WTC11 (cell line): ENCODE measurements at places on chromosomes 4 and X.
A peak's percentile ranks its signal among the peaks of the same experiment; 100 is the strongest.

DNA sequence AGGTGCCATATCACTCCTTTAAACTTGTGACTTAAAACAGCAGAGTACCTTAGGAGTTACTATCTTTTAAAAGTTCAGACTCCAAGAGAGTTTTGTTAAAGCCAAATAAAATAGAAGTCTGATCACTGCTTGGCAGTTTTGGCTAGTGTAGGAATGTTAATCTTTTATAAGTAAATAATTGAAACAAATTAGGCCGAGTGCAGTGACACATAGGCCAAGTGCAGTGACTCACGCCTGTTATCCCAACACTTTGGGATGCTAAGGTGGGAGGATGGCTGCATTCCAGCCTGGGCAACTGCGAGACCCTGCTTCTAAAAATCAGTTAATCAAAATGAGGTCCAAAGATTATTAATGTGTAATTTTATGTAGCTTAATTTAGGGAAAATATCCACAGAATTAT lies 37.2 kb downstream of the WDR44 start:
- H3K36me3 ChIP-seq: peaks cover 2% of the 10 kb centered on the region; the same call in 1 of the 2 replicates
- H3K27me3 ChIP-seq: no peaks in the 10 kb centered on the region
- no peak overlapping the region for H3K4me3 ChIP-seq
- H3K4me1 ChIP-seq: no peaks in the 10 kb centered on the region
- DNase-seq: no peak

DNA sequence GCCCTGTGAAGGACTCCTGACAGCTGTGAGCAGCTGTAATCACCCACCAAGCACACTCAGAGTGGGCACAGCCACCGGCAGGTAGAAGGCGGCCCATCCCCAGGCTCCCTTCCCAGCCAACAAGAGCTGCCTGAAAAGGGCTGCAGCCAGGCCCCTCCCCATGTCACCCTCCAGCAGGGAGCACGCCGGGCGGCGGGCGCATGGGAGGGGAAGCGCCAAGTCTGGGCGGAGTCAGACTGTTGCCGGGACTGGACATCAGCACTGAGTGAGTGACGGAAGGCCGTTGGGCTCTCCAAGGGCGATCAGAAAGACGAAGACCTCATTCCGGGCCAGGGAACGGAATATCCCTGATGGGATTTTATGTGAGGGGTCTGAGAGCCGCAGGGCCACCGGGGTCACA lies 82.1 kb downstream of the PPP2R2C start:
- no peak overlapping the region for H3K27ac ChIP-seq
- DNase-seq: no peak
- H3K4me3 ChIP-seq: no peak overlapping the region
- no peaks in the 10 kb centered on the region for H3K36me3 ChIP-seq

DNA sequence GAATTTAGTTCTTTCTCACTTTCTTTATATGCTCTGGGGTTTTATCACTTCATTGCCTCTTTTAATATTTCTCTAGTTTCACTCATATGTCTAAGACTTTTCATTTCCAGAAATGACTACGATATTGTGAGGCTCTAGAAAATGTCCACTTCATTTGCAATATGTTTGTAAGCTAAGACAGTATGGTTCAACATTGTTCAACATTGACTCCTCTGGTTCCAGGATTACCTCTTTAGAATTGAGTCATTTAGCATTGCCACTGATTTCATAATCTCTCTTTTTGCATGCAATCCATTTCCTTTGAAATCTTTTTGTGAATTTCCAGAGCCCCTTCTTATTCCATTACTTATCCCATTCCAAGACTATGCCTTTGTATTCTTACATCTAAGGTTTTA lies 32.3 kb downstream of the BBS12 start:
- H3K4me3 ChIP-seq: no peak overlapping the region
- H3K36me3 ChIP-seq: no peaks in the 10 kb centered on the region
- H3K4me1 ChIP-seq: peaks cover 46% of the 10 kb centered on the region
- H3K27me3 ChIP-seq: no peaks in the 10 kb centered on the region
- DNase-seq: no peak
- H3K27ac ChIP-seq: peak overlapping the region; percentile 2; the same call in 1 of the 2 replicates

DNA sequence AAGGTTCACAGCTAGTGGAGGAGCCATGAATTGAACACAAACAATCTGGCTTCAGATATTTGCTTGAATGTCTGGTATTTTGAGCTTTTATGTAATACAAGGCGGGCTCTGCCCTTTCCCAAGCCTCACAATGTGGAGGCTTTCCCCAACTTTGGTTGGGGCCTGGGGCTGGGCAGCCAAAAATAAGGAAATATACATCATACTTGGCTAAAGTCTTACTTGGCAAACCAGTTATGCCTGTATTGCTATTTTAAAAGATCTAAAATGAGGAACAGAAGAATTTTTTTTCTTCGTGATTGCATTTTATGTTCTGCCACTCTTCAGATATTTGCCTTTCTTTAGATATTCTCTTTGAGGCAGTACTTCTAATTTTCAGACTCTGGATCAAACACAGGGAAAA lies 26.1 kb downstream of the ARFIP1 start:
- no peak overlapping the region for H3K4me3 ChIP-seq
- peaks cover 56% of the 10 kb centered on the region for H3K4me1 ChIP-seq
- no peak for DNase-seq
- H3K36me3 ChIP-seq: peaks cover 8% of the 10 kb centered on the region
- H3K27ac ChIP-seq: no peak overlapping the region

DNA sequence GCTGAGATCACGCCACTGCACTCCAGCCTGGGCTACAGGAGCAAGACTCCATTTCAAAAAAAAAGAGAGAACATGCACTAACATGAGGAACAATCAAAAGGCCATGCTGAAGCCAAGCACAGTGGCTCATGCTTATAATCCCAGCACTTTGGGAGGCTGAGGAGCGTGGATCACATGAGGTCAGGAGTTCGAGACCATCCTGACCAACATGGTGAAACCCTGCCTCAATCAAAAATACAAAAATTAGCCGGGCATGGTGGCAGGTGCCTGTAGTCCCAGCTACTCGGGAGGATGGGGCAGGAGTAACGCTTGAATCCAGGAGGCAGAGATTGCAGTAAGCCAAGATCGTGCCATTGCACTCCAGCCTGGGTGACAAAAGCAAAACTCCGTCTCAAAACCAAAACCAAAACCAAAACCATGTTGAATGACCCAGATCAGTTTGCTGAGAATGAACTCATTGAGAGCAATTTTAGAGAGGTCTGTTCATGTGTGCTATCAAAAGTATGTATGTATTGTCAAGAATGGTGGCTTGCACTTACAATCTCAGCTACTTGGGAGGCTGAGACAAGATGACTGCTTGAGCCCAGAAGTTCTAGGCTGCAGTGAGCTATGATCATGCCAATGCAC lies 44.8 kb downstream of the PDS5A start:
- DNase-seq: no peak
- no peaks in the 10 kb centered on the region for H3K27me3 ChIP-seq
- peak overlapping the region; percentile 74 for H3K27ac ChIP-seq
- no peak overlapping the region for H3K4me3 ChIP-seq
- peaks cover 35% of the 10 kb centered on the region for H3K4me1 ChIP-seq
- H3K36me3 ChIP-seq: peaks cover 9% of the 10 kb centered on the region

DNA sequence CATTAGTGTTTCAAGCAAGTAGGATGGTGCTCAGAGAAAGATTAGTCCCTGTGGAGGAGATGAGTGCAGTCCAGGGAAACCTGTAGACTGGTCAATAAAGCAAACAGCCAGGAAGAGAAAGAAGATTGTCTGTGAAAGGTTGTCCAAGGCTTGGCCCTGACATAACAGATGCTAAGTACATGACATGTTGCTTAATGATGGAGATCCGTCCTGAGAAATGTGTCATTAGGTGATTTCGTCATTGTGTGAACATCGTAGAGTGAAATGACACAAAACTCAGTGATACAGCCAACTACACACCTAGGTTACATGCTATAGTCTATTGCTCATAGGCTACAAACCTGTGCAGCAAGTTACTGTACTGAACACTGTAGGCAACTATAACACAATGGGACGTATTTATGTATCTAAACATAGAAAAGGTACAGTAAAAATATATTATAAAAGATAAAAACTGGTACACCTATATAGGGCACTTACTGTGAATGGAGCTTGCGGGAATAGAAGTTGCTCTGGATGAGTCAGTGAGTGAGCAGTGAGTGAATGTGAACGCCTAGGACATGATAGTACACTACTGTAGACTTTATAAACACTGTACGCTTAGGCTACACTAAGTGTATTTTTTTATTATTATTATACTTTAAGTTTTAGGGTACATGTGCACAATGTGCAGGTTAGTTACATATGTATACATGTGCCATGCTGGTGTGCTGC lies 9.0 kb upstream of the PRSS48 start:
- no peak for DNase-seq
- H3K27me3 ChIP-seq: no peaks in the 10 kb centered on the region
- peaks cover 12% of the 10 kb centered on the region for H3K36me3 ChIP-seq
- H3K4me3 ChIP-seq: no peak overlapping the region

DNA sequence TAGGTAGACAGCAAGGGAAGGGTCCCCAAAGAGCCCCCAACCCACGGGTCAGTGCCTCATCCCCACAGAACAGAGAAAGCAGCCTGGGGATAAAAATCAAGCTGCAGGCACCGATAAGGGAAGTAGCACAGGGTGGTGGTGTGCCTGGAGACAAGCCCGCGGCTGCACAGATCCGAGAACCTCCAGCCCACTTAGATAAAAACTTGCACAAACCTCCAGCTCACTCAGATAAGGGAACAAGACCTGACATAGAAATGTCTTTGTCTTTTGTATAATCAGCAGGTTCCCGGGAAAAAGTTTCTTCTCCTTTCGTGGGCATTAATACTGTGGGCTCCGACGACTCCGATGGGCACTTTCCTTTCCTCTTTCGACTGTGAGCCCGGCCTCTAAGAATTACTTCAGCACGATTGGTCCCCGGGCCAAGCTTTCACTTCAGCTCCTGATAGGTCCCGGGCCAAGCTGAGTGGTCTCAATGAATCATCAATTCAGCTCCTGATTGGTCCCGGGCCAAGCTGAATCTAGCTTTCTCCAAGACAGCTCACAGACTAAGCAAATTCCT lies 32.4 kb downstream of the PRDX4 start:
- no peaks in the 10 kb centered on the region for H3K27me3 ChIP-seq
- H3K36me3 ChIP-seq: peaks cover 18% of the 10 kb centered on the region
- H3K27ac ChIP-seq: no peak overlapping the region
- H3K4me3 ChIP-seq: peak overlapping the region; percentile 8; the same call in 1 of the 2 replicates

DNA sequence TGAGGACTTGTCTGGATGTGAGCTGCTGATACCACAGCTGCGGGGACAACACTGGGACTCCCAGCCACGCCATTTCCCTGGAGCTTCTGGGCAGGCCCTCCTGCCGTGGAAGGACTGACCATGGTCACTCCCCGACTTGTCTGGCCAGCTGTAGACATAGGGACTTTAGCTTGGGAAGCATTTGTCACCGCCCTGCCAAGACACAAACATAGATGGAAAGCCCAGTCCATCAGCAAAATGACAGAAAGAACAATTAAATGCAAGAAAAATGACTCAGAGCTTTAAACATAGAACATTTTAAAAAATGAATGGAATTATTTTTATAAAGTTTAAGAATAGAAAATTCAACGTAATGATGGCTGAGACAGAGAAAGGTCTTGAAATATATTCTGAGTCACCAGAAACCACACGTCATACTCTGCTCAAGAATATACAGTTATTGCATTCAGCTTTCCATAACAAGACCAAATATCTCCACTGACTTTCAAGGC lies 107.6 kb upstream of the CBR4 start:
- H3K36me3 ChIP-seq: peaks cover 32% of the 10 kb centered on the region
- H3K27ac ChIP-seq: no peak overlapping the region
- no peak overlapping the region for H3K4me3 ChIP-seq
- H3K27me3 ChIP-seq: no peaks in the 10 kb centered on the region
- peaks cover 12% of the 10 kb centered on the region for H3K4me1 ChIP-seq

GRCh38 chr4:148065075-148065474 lies 333.2 kb downstream of the ARHGAP10 start:
- H3K27ac ChIP-seq: no peak overlapping the region
- H3K4me1 ChIP-seq: peaks cover 41% of the 10 kb centered on the region
- no peaks in the 10 kb centered on the region for H3K36me3 ChIP-seq
- no peaks in the 10 kb centered on the region for H3K27me3 ChIP-seq
- no peak for DNase-seq

DNA sequence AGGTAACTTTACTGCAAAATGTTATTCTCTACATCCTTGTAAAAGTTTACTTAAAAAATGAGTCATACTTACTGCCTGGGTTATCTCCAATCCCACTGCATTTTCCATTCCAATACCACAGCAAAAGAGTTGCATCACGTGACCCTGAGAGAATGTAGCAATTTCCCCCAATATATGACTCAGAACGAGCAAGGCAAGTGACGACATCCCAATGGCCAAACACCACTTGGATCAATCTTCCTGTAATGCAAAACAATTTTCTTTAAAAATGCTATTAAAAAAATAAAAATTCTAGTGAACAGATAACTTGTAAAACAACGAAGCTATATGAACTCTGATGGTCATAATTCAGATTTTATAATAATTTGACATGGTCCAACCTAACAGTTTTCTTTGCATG lies 224.3 kb downstream of the DCLK2 start:
- no peaks in the 10 kb centered on the region for H3K36me3 ChIP-seq
- peaks cover 6% of the 10 kb centered on the region for H3K4me1 ChIP-seq
- no peak for DNase-seq

- peaks cover 4% of the 10 kb centered on the region for H3K36me3 ChIP-seq
- no peaks in the 10 kb centered on the region for H3K27me3 ChIP-seq
- H3K4me3 ChIP-seq: no peak overlapping the region
- no peaks in the 10 kb centered on the region for H3K4me1 ChIP-seq
- DNase-seq: no peak
Measured at GRCh38 chrX:82676386-82676785, 831.7 kb upstream of the POU3F4 start.

DNA sequence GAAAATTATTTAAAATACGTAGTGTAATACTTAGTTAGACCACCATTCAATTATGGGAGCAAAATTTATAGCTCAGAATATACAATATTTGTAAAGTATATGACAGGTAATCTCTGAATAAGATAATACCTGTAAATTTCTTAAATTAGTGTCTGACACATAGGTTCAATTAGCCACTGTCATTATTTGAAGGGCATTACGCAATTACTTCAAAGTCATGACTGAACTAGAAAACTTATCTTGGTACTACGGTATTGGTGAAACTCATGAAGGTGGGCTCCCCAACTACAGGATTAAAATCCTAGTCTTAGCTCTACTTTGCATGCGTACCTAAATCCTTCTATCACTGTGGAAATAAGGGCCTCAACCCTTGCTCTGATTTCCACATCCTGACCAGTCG lies 860.7 kb downstream of the PCDH19 start:
- H3K27ac ChIP-seq: no peak overlapping the region
- peaks cover 1% of the 10 kb centered on the region; the same call in 1 of the 2 replicates for H3K36me3 ChIP-seq
- no peak for DNase-seq
- H3K4me3 ChIP-seq: no peak overlapping the region

GRCh38 chr4:169017971-169018370 lies 7.9 kb upstream of the CBR4 start:
- H3K4me3 ChIP-seq: no peak overlapping the region
- peaks cover 27% of the 10 kb centered on the region for H3K4me1 ChIP-seq
- no peaks in the 10 kb centered on the region for H3K36me3 ChIP-seq

DNA sequence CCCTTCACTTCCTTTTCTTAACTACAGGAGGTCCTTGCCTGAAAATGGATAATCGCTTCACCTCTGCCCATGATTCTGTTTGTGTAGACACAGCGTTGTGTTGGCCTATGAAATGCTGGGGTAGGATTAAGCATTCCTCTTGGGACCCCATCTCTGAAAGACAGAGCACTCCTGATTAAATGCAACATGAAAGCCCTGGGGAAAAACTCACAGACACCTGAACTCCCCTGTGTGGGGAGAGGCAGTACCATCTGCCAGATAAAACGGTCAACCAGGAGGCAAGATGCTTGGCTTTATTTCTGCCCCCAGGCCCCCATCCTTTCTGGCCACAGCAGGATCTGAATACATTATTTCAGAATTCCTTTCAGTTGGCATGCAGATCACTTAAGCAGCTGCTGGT lies 1.9 kb downstream of the LGI2 start:
- H3K36me3 ChIP-seq: peaks cover 11% of the 10 kb centered on the region
- H3K4me1 ChIP-seq: peaks cover 29% of the 10 kb centered on the region
